NCI-H1436 treated with DMSO at 0.1 percent for 48 hours (cell line): ENCODE measurements at places on chromosomes 16 and 17.

DNA sequence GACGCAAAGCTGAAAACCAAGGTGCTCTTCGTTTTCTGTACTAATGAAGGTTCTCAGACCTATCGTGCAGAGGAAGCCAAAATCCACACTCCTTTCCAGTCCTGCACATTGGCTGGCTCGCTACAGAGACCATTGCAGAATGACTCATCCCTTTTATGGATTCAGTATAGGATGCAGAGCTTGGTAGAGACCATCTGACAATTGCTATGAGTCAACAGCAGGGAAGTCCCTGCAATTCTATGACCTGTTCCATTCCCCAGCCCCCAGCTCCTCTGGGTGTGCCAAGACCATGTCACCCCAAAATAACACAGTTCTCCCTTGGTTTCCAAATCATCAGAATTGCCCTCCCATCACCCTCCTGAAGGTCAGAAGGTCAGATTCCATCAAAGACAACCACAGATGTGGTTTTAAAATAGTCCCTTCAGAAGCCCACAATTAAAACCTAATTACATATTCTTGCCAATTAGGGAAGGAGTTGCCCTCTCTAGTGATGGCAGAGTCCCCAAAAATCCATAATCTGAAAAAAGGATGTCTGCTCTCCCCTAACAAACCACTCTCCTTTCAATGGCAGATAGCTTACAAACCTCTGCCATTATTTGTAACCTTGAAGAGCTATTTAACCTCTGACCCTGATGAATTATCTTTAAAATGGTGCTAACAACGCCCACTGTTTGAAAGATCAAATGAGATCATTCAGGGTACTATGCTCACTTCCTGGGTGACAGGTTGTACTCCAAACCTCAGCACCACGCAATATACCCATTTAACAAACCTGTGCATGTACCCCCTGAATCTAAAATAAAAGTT lies 108.2 kb upstream of the RBBP6 start:
- no peak for DNase-seq

DNA sequence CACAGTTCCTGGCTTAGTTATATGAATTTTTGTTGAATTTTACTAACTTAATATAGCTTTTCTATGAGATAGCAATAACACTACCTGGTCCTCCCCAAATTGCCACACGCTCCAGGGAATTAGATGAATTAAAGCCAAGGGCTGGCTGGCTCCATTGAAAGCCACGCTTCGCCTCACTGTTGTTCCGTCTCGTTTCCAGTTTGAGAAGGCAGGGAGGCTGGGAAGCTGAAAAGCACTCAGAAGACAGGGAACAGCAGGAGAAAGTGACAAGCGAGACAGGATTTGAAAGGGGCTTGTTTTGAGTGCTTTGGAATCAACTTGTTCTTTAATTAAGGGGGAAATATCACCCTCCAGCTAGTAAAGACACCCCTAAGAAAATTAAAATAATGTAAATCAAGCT lies 425.3 kb downstream of the CA10 start:
- no peak for DNase-seq

DNA sequence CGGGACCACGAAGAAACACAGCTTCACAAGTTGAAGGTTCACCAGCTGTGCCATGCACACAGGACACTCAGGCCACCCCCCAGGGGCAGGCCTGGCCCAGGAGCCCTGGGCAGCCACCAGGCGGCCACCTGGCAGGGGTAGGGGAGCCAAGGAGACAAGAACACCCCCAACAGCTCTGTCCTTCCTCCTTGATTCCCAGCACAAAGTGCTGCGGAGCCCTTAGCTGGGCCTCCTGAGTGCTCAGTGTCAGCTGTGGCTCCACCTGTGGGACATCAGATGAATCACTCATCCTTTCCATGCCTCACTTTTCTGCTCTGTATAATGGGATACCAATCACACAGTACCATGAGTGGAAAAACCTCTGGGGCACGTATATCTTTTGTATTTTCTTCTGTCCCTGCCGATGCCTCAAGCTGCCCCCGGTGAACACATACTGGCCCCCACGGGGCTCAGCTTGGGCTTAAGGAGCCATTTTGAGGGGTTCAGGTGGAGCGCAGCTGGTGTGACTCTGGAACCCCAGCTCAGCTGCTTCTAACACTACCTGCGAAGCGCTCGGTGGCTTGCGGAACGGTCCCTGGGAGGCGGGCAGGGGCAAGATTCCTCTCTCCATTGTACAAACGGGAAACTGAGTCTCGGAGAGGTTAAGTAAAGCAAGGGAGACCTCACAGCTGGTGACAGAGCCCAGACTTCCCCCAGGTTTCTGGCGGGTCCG lies 12.0 kb downstream of the GALK1 start:
- DNase-seq = no peak

DNA sequence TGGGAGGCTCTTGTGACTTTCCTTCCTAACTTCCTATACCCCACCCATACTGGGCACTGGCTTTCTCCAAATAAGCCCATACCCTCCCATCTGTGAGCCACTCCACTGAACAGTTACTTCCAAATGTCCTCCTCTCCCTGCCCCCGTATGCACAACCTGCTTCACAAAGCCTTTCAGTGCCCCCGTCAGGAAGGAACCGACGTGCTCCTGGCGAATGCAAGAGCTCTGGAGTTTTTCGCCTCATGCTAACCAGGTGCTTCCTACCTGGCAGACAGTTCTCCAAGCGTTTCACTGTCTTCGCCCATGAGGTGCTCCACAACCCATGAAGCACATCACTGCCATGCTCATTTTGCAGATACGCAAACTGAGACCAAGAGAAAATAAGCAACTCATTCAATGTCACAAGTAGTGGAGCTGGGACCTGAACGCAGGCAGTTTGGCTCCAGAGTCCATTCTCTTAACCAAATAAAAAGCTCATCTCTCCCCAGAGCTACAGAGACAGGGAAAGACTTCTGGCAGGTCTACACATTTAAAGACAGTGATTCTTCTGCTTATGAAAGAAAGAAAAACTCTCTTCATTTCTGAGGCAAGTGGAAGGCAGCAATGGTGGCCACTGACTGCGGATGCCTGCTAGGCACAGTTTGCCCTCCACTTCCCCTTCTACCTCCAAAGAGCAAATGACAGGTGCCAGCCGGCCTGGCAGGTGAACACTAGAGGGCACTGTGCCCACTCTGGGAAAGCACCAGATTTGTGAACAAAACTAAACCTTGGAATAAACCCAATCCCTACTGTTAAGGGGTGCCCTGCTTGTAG lies 23.8 kb downstream of the SPHK1 start:
- DNase-seq = no peak

DNA sequence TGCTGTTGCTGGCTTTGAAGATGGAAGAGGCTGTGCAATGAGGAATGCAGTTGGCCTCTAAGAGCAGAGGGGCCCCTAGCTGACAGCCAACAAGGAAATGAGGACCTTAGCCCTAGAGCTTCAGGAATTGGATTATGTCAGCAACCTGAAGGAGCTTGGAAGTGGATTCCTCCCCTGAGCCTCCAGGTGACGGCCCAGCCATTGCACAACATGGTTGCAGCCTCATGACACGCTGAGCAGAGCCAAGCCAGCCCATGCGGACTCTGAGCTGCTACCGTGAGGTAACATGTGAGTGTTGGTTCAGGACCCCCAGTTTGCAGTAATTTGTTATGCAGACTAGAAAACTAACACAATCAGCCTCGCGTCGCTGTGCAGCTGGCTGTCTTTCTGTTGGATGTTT lies 20.2 kb downstream of the CCDC42 start:
- DNase-seq = no peak

GRCh38 chr17:58352596-58353388 lies 791 bp upstream of the SUPT4H1 start:
- DNase-seq = no peak
